AG10803 (cell line): ENCODE measurements at places on chromosomes 4 and X.

GRCh38 chr4:82906469-82906868 lies 5.9 kb downstream of the THAP9 start:
- DNase-seq, result no peak

DNA sequence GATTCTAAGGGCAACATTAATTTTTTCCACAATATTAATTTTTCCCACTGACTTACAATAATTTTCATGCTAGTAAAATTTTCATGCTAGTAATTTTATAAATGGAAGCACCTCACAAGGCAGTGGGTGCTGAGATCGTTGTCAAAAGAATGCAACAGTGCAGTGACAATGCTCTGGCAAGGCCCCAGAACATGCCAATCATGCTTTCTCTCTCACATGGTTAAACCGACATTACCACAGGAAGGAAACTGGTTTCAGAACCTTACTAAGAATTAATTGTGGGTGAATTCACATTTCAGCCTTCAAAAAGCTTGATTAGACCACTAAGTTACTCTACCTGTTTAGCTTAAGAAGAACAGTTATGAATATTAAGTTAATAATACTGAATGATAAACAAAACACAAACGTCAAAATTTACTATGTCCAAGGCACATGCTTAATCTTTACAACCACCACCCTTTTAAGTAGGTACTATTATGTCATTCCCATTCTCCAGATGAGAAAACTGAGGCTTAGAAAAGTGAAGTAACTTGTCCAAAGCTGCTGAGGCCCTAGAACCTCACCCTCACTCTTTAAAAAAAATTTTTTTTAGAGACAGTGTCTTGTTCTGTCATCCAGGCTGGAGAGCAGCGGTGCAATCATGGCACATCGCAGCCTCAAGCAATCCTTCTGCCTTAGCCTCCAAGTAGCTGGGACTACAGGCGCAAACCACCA lies 10.0 kb upstream of the OPHN1 start:
- peak; percentile 67 for DNase-seq

DNA sequence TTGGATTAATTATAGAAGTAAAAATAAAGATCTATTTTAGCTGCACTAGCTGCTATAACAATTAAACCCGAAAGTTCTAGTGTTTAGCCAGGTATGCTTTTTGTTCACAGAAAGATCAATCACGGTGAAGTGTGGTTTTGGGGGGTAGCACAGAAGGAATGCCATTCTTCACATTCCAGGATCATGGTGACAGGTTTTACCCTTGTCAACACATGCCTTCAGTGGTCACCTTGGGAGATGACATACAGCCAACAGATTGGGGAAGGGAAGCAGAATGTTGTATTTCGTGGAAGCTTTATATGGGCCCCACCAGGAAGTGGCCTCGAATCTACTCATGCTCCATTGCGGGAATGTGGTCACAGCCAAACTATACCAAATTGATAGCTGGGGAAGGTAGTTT lies 753.6 kb downstream of the RAPGEF2 start:
- no peak for DNase-seq

GRCh38 chr4:111595456-111595855 lies 549.8 kb upstream of the FAM241A start:
- DNase-seq, result no peak

GRCh38 chr4:38804654-38805295 lies at the start of gene TLR1:
TLR1 (minus strand) TSS chr4:38804791; CDS start chr4:38798831, 5,960 bp downstream.
- peak; percentile 68 for DNase-seq

- DNase-seq, result no peak
Measured at GRCh38 chr4:3666263-3666662, 99.9 kb upstream of the ADRA2C start.
